ENCODE measurements at places on chromosomes 11 and 22.

DNA sequence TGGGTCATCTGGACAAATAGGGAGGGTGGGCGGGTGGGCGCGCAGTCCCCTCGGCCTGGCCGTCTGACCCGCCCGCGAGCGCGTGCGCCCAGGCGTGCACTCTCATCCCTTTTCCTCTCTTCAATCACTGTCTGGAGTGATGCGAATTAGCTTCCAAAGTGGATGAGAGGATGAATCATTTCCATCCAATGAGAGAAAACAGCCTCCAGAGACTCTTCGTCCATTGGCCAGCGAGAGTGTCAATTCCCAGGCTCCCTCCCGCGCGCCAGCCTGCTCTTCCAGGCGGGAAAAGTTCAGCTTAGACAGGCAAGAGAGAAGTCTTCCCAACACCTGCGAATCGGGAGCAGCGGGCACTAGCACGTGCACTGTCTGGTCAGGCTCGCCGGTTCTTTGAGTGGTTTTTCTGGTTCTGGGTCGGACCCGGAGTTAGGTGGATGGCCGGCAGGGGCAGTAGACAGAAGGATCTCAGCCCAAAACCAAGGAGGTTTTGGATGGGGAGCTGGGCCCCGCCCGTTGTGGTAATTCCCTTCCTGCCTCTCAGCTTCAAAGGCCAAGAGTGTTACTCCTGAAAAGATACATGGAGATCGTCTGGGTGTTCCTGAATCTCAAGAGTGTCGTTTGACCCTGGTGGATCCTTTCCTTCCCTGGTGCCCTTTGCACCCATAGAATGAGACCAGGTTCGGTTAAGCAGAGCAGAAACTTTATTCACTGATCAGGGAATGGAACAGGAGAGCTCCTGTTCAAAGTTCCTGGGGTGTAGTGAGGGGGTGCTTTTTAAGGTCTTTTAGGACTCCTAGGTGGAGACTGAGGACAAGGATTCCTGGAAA is 33.4 kb upstream of the GLYATL1 start:
- DNase-seq = peak; percentile 92

- DNase-seq = no peak
Observed at GRCh38 chr11:119028346-119029068, 2.2 kb downstream of the SLC37A4 start.

DNA sequence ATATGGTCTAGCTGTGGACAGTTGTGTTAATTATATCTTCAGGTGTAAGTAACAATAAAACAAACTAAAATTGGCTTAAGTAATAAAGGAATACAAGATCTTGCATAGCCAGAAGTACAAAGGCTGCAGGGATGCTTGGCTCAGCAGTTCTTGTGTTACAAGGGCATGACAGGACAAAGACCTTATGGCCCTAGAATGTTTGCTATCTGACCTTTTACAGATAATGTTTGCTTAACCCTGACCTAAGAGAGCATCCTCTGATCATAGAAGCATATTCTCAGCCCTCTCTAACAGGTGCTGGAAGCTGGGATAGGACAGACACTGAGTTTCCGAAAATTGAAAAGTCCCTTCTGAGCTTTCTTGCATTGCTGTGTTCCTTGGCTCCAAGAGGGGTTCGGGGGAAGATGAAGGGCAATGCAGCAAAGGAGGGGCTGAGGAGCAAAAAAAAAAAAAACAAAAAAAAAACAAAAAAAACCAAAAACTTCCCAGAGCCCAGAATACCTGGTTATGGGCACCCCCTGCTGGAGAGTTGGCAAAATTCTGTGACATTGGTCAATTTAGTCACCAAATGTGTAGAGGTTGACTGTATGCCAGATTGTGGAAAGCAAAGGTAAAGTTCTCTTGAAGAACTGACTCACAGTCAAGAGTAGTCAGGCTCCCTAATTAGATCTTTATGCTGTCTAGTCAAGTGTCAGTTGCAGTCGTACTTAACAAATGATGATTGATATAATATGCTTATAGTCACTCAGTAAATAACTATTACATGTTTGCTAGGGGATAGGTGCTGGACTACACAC is 10.4 kb upstream of the HIKESHI start:
- peak; percentile 41 for DNase-seq

GRCh38 chr11:130725421-130726233 is 190.7 kb downstream of the SNX19 start:
- no peak for DNase-seq

GRCh38 chr11:122633219-122633829 is 22.2 kb upstream of the UBASH3B start:
- peak; percentile 58 for DNase-seq

DNA sequence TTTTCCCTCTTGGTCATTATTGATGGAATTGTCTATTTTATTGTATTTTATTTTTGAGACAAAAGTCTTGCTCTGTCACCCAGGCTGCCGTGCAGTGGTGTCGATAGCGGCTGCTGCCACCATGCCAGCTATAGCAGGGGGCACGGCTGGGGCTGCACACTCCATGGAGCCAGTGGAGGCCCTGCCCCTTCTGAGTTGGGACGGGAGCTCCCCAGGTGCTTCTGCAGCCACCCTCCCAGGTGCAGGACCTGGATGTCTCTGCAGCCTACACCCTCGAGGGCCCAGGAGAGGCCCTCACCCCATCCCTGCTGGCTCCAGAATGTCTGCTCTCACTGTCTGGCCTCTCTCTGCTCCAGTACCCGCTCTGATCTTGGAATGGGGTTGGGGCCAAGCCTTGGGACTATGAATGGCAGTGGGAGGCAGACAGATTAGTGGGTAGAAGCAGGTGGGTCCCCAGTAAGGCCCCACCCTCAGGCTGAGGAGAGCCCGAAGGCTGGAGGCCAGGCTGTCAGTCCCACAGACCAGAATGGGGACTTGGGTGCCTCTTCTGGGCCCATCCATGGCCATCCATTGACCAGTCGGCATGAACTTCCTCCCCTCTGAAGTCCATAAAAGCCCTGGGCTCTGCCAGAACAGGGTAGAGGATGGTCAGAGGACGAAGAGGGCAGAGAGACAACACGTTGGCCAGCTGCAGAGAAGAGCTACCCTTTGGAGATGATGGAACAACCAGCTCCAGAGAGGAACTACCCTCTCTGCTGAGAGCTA is 49.6 kb upstream of the ATXN10 start:
- no peak for DNase-seq

DNA sequence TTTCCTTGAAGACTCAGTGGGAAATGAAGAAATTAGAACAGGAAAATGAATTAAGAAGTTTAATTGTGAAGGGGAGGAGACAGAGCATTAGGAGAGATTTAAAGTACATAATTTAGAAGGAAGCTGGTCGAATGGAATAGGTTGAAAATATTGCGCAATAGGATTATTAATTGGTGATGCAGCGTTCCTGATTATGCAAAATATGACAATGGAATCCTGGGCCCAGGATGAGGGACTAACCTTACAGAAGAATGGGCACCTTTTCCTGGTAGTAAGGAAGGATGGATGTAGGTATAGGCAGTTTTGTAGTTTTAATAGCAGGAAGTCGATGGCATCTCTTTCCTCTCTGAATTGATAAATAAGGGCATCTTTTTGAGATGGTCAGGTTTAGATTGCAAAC is 7.8 kb downstream of the TTC12 start:
- DNase-seq = no peak

DNA sequence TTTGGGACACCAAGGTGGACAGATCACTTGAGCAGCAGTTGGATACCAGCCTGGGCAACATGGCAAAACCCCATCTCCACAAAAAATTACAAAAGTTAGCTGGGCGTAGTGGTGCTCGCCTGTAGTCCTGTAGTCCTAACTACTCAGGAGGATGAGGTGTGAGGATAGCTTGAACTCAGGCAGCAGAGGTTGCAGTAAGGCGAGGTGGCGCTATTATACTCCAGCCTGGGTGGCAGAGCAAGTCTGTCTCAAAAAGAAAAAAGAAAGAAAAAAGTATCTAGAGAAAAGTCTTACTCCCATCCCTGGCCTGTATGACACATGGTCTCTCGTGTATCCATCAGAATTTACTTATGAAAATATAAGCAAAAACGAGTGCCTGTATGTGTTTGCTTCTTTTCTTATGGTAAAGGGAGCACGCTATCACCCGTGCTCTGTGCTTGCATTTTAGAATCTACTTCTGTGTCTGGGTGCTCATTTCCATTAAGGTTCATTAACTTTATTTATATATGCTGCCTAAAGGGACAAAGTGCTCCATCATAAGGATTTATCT is 15.4 kb upstream of the CPT1A start:
- no peak for DNase-seq

DNA sequence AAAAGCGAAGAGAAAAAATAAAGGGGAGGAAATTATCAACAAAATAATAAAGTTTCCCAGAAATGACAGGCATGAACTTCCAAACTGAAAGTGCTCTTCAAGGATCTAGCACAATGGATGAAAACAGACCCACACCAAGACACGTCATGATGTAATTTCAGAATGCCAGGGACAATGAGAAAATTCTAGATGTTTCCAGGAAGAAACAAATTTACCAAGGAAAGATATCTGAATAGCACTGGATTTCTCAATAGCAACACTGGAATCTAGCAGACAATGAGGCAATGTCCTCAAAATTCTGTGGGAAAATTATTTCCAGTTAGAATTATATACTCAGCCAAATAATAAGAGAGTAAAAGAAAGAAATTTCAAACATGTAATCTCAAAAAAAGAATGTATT is 46.0 kb downstream of the DENND5A start:
- no peak for DNase-seq

DNA sequence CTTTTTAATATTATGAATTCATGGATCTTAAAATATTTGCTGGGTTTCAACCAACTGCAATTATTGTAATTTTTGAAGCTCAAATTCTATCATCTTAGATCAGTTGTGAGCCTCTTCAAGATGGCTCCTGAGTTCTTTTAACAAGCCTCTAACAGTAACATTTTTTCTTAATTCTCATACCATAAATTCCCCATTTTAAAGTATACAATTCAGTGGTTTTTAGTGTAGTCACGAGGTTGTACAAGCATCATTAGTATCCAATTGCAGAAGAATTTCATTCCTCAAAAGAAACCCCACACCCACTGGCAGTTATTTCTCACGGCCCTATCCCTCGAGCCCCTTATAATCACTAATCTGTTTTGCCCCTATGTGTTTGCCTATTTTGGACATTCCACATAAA is 270.8 kb downstream of the SBF2 start:
- DNase-seq = no peak

DNA sequence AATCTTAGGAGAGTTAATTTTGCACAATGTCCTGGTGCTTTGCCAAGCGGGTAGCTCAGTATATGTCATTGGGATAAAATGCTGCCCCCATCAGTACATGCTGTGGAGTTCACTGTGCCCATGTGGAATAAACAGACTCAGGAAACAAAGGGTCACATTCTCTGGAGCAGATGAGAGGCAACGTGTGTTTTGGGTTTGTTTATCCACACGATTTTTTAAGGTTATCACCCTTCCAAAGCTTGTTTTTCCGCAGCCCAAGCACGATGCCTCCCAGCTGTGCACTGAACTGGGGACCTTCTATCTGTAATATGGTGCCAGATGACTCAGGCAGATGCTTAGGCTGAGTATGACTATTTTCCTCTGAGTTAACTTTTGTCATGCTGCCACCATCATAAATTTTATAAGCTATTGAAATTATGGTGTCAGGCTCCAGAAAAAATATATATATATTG is 6.5 kb downstream of the OR4D6 start:
- DNase-seq = no peak

DNA sequence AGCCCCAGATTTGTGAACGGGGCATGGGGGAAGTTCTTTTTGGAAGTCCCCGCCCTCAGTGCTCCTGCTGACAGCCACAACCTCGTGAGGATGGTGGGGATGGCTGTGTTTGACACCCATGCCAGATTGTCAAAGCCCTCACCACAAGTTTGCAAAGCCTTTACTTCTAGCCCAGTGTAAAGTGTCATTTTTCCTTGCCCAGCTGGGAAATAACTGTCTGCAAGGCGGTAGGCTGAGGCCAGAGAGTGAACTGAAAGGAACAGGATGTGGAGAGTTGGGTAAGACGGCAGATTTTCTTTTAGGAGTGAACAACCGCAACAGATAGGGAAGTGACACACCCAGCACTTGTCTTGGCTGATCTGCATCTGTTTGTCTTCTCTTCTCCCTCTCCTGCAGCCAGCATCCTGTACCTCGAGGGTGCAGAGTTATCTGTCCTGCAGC is 13.6 kb downstream of the IL17RA start:
- DNase-seq = no peak

- no peak for DNase-seq
Observed at GRCh38 chr11:69027704-69028372, 14.8 kb upstream of the MRGPRF start.

DNA sequence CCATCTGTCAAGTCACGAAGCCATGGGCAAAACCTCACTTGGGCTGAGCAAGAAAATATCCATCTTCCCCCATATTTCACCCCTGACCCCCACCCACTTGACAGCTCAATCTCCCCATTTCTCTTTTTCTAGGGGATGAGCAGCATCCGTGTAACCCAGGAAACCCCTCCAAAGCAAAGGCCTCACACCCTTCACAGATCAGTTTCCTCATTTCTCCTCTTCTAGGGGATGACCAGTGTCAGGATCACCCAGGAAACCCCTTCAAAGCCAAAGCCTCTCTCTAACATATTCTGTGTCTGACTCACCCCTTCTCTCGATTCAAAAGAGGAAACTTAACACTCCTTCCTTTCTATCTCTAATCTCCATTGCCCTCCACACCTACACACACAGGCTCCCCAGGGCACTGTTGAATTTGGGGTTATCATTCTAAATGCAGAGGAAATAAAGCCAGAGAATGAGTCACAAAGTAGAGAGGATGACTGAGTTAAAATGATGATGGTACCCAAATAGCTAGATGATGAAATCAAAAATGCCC is 439.7 kb downstream of the BUD13 start:
- no peak for DNase-seq

DNA sequence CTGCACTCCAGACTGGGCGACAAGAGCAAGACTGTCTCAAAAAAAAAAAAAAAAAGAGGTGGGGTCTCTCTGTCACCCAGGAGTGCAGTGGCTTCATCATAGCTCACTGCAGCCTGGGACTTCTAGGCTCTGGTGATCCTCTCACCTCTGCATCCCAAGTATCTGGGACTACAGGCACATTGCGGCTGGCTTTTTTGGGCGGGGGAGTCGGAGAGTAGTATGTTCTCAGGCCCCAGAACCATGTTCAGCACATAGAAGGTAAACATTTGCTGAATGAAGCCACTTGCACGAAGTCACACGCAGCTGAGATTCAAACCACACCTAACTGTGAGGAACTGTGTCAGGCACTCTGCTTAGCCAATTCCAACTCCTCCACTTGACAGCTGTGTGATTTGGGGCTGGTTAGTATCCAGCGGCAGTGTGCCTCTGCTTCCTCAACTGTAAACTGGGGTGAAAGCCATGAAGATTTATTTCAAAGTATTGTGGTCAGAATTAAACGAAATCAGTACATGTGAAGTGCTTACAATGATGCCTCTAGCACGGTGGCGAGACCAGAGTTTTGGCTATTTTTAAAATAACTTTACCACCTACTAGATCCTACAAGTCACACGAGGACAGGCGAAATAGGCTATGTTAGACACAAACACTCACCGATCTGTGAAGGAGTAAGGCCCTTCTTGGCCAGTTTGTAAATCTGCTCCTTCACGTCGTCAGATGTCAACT is 789 bp downstream of the RPS13 start:
- DNase-seq = no peak

GRCh38 chr11:64643920-64644646 is 53.1 kb downstream of the SLC22A12 start:
- DNase-seq = no peak

GRCh38 chr11:73205661-73206343 is 12.3 kb upstream of the P2RY2 start:
- no peak for DNase-seq

GRCh38 chr11:66044757-66045156 is 4.2 kb downstream of the GAL3ST3 start:
- DNase-seq = no peak

- DNase-seq = no peak
Observed at GRCh38 chr11:32752001-32752400, 42.5 kb downstream of the CCDC73 start.

Measured in ACHN (cell line).